ENCODE measurements at places on chromosomes 3 and 15.

DNA sequence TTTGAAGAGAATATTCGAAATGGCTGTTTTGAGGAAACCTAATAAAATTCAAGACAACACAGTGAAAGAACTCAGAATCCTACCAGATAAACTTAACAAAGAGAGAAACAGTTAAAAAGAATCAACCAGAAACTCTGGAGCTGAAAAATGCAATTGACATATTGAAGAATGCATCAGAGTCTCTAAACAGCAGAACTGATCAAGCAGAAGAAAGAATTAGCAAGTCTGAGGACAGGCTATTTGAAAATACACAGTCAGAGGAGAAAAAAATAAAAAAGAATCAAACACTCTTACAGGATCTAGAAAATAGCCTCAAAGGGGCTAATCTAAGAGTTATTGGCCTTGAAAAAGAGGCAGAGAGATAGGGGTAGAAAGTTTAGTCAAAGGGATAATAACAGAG is 13.5 kb downstream of the C3orf33 start:
- DNase-seq: no peak

DNA sequence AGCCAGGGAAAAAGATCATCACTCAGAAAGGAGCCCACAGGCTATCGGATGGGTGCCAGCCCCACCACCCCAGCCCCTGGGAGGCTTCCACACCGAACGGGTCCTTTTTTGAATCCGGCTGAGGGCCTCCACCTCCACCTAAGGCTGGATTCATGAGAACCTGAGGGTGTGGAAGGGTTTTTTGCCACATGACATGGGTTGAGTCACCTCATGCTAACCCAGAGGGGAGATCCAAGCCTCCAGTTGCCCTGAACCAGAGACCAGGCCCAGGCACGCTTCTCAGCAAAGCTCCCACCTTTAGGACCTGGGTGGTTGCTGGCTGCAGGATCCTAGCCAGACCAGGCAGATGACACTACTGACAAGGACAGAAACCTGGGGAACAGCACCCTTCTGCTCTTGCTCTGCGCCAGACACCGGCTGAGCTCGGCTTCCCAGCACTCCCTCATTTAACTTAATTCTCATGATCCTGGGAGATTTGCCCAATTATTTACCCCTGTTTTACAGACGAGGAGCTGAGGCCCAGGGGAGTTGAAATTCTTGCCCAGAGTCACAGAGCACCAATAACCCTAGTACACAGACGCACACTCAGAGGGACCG is 25.6 kb downstream of the DUSP7 start:
- DNase-seq: no peak

GRCh38 chr3:101638261-101638745 is 38.6 kb downstream of the ZBTB11 start:
- DNase-seq: peak; percentile 66

DNA sequence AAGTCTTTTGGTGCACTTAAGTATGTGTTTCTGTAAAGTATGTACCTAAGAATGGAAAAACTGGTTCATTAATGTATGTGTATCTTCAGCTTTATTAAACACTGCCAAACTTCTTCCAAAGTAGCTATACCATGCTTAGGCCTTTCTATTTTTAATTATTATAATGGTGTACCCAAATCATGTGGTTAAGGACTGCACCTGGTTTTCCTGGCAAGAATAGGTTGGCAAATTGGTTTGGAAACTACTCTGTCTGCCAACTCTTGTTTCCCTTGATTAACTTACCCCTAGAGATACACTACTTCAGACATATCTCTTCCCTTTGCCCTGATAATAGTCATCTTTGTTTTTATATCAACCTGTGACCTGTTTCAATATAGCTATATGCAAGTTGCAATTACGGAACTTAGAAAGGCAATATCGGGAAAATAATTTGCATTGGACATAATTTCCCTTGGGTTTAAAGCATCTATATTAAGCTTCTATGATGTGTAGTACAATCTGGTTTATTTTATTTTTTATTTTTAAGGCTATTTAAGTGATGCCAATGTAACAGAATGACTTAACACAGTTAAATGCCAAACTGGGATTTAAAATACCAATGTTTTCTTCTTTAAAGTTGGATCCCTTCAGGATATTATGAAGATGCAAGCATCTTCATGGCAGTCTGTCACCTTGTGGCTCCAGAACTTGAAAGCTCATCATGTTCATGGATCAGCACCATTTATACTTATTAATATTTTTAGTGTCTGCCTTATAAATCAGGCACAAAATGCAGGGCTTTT is 40.6 kb upstream of the TMEM108 start:
- no peak for DNase-seq

DNA sequence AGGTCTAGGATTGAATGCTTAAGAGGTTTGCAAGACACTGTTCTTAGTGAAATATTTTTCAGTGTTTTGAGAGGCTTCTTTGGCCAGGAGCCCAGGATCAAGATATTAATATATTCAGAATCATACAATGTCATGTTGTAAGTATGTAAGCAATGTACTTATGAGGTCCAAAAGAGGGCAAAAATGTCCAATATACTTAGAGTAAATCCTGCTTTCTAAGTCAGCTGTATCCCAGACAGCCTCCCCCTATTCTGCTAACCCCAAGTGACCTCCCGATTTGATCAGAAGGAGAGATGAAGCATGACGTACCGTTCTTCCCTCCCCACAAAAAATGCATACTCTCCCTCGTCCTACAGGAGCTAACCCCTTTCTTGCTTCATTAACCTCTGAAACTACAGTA is 70.9 kb downstream of the CHAC1 start:
- DNase-seq: no peak

- no peak for DNase-seq
Observed at GRCh38 chr3:27568393-27568792, 84.2 kb upstream of the SLC4A7 start.

DNA sequence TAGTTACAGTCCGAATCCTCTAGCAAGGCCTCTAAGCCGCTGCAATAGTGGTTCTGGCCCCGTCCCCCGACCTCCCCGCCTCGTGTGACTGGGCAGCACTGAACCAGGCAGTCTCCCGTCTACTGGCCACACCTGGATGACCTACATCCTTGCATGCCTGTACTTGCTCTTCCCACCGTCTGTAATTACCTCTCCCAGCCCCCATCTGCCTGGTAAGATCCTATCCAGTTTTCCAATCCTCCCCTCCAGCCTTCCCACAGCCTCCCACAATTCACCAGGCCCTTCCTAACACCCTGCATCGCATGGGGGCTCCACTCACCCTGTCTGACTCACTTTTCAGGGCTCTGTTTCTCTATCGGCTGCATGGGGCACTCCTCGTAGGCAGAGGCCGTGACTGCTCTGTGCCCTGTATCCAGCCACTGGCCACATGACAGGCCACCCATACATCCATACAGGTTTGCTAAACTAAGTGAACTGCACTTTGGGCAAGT is 32.8 kb downstream of the XXYLT1 start:
- DNase-seq: no peak

GRCh38 chr15:89187301-89187985 is 33.9 kb downstream of the RLBP1 start:
- no peak for DNase-seq

DNA sequence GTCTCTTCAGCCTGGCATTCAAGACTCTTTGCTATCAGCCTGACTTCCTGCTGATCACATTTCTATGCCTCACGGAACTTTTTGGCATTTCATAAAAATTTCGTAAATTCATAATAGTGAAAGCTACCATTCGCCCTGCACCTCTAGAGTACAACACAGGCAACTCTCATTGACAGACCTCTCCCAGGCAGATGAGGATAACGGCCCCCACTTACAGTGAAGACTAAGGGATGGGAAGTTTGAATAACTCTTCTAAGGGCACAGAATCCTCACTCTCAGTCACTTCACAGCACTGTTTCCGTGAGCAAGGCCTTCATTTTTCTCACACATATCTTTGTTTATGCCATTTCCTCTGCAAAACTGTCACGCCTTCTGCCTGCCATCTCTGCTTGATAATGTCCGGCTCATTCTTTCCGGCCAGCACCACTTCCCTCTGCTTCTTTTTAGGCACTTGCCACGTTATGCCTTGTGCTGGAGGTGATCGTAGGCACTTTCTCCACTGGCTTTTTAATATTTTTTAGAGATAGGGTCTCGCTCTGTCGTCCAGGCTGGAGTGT is 224.1 kb upstream of the HES1 start:
- DNase-seq: no peak

- peak; percentile 66 for DNase-seq
Observed at GRCh38 chr3:71317749-71318457, 265.6 kb downstream of the FOXP1 start.

DNA sequence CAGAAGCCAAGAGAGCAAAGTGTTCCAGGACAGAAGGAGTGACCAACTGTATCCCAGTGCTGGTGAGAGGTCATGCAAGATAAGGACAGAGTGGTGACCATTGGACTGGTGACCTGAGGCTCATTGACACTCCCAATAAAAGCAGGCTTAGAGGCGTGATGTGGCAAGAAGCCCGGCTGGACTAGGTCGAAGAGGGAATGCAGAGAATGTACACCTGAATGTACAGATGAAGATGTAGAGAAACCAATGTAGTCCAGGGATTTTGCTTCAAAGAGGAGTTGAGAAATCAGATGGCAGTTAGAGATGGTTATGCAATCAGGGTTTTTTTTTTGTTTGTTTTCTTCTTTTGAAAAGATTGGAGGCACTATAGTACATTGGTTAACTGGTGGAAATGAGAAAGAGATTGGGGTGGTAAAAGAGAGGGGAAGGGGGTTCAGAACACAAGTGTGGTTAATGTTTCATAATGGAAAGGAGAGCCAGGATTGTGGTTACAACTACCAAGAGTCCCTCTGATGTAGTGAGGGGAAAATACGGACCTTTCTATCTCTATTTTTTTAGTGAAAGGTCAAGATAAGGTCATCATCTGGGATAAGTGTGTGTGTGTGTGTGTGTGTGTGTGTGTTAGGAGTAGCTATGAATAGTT is 23.3 kb downstream of the ST3GAL6 start:
- DNase-seq: no peak

GRCh38 chr3:132681421-132681820 is 21.3 kb downstream of the UBA5 start:
- no peak for DNase-seq

GRCh38 chr3:187450431-187451190 is 82.4 kb downstream of the RTP4 start:
- DNase-seq: no peak

- DNase-seq: no peak
Observed at GRCh38 chr15:58639992-58640391, 109.5 kb downstream of the ADAM10 start.

GRCh38 chr3:171358881-171359198 is 101.4 kb downstream of the TNIK start:
- no peak for DNase-seq

DNA sequence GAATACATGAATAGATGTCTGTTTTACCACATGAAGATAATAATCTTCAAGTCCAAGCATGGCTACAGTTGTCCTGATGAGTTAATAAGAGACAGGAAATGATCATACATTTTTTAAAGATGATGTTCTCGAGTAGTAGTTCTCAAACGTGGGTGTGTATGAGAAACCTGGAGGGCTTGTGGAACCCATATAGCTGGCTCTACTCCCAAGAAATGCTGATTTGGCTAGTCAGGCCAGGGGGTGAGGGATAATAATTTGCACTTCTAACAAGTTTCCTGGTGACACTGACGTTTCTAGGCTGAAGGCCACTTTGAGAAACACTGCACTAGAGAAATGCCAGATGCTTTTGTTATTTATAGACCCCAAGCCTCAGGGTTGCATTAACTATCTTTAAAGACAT is 37.0 kb downstream of the ROPN1B start:
- DNase-seq: no peak

- DNase-seq: no peak
Observed at GRCh38 chr15:35671197-35671596, 125.2 kb upstream of the DPH6 start.

DNA sequence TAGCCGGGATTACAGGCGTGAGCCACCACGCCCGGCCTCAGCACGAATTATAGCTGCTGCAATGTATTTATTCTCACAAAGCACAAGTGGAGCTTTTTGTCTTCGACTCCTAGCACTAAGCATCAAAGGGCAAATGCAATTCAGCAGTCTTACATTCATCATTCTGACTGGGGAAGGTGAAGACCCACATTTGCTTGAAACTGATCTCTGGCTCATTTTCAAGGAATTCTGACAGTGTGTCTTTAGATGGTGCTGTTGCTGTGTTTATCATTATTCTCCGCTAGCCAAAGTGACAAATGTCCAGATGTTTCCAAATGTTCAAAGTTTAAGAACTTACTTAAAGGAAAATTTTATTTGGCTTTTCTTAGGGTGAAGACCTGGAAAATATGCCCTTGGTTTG is 55.9 kb downstream of the SGO1 start:
- DNase-seq: no peak

- DNase-seq: no peak
Observed at GRCh38 chr3:132016061-132017041, 18.5 kb downstream of the CPNE4 start.

DNA sequence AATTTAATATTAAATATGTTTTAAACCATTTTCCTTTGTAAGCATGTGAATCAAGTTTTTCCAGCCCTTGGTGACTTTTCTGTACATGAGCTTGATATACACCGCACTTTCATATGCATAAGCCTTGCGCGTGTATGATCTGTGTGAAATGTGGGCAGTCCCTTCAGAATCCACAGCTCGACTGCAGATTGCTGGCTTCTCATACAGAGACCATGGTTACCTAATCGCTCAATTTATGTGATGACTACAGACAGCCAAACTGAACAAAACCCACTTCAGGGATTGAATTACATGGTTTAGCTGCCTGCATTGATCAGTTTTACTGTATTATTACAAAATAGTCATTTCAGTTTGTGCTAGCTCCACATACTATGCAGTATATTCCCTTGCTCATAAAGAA is 212.3 kb upstream of the NECTIN3 start:
- DNase-seq: no peak

- no peak for DNase-seq
Observed at GRCh38 chr15:79505956-79506355, 73.8 kb downstream of the MINAR1 start.

GRCh38 chr3:174955513-174956016 is 96.4 kb downstream of the NAALADL2 start:
- DNase-seq: no peak

- DNase-seq: no peak
Observed at GRCh38 chr3:58173029-58173668, 37.6 kb downstream of the DNASE1L3 start.

DNA sequence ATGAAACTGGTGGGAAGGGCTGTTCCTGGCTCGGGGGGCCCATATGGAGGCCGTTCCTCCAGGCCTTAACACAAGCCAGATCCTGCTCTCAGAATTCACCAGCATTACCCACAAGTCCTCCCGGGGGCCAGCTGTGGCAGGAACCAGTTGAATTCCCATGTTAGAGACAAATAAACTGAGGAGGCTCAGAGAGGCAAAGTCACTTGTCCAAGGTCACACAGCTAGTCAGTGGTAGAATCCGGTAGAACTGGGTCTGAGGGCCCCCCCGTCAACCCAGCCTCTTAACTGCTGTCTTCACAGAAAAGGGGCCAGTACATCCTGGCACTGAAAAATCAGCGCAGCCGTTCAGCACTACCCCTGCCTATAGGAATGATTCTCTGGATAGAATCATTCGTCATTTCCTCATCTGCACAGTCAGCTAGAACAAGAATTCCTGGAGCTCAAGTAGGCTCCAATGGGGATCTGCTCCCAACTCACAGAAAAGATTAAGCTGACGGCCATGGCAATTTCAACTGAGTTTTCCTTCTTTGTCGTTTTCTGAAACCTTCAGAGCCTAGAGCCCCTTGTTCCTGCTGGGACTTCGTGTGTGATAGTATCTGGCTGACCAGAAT is 12.2 kb upstream of the TSEN2 start:
- no peak for DNase-seq

- DNase-seq: no peak
Observed at GRCh38 chr3:18044971-18045880, 302.8 kb upstream of the TBC1D5 start.

- DNase-seq: no peak
Observed at GRCh38 chr15:74907163-74907870, 666 bp upstream of the FAM219B start.

- no peak for DNase-seq
Observed at GRCh38 chr15:31372635-31373091, 46.0 kb downstream of the KLF13 start.
